ENCODE measurements at places on chromosomes 6 and 20.

DNA sequence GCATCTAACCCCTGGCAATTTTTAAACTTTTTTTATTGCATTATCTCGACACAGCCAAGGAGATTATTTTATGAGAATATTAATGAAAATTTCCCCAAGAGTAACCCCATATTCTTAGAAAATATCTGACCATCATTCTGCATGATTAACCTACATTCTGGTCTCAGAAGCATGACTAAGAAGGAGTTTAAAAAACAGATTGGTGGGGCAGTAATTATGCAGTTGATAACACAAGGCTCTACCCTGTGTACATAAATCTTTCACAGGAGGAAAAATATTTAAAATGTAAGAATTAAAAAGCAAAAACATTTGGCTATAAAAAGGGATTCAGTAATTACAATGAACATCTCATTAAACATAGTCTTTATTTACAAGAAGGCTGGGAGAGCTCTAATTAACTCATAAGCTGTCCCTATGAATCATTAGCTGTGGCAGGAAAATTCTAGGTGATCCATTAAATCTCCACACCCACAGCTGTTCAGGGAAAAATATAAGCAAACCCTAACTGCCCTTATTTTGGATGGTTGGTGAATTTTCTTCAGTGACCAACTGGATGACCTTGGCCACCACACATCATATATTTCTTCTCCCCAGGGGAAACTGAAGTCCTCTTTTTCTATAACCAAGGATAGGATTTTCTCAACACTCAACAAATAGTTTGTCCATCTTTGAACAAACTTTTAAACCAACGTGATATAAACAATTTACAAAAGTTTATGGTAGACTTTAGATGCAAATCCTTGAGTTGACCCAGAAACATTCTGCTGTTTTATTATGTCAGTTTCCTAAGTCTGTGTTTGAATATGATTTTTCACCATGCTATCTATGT is 59.5 kb downstream of the PDE7B start:
- DNase-seq: peak; percentile 14

GRCh38 chr20:10468340-10468845 is 33.3 kb downstream of the SLX4IP start:
- DNase-seq: no peak

GRCh38 chr6:75377386-75377785 is 92.8 kb upstream of the TMEM30A start:
- no peak for DNase-seq

GRCh38 chr6:139016337-139017213 is 12.0 kb upstream of the ABRACL start:
- DNase-seq: no peak

DNA sequence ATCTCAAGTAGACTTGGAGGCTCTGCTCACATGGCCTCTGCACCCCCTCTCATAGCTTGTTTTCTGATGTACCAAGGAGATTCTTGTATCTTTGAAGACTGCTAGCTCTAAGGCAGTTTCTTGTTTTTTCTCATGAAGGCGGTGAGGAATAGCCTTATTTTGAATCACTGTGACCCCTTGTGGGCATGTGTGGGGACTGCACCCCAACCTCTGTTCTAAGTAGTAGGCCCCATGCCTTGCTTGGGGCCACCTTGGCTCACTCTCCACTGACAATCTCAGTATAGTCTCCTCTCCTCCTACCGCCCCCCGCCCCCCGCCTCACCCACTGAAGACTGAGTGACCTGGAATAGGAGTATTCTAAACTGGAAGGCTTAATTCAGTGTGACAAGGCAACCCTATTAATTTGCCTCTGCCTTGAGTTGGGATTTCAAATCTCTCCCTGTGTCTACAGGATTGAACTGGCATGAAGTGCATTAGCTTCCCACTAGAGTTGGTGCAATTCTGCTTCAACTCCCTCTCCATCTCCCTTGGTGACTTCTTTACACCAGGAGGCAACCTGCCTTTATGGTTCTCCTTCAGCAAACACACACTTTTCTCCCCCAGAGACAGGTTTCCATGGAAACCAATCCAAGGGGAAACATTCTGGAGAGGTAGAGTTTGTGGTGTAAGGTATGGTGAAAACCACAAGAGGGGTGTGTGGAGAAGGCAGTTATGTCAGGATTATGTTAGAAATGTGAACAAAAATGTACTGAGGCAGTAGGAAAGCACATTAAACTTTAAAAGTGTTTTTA is 75.4 kb upstream of the ECI2 start:
- peak; percentile 30 for DNase-seq

DNA sequence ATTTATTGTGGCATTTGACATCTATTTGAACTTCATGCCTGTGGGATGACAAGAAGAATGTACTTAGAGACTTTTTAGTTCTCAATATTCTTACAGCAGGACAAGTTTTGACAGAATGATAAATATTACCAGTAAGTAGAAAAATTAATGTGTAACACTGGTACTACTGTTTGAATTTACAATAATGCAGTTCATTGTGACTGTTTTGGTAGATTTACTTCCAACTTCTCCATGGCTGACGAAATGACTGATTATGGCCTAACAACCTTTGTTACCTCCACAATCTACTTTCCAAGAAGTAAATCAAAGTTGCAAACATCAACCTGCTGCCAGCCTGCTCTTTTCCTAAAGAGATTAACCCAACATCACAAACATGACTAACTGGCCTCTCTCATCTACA is 38.5 kb downstream of the PAK5 start:
- no peak for DNase-seq

- no peak for DNase-seq
Measured at GRCh38 chr6:88730611-88731011, 232.8 kb downstream of the RNGTT start.

- no peak for DNase-seq
Measured at GRCh38 chr20:47318027-47318585, 38.4 kb downstream of the ZMYND8 start.

DNA sequence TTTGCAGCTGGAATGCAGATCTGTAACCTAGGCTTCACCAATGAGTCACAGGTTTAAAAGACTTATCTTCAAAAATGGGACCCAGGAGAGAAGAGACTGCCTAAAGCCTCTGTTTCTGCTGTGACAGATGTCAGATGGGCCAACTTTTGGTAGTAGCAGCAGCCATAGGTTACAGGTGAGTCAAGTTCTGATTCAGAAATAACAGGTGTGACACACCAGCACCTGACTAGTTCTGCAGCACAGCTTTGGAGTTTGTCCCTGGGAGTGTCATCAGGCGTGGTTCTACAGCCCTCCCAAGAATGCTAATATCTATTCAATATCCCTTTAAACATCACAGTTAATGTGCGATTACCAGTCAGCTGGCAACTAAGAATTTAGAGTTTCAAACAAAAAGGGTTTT is 121.9 kb upstream of the BTN3A2 start:
- no peak for DNase-seq
